ENCODE measurements at places on chromosomes 2 and 18.
A peak's percentile ranks its signal among the peaks of the same experiment; 100 is the strongest.

GRCh38 chr2:11574176-11575046 lies 40.6 kb downstream of the GREB1 start:
- no peak for DNase-seq

- DNase-seq, result no peak
Measured at GRCh38 chr2:68776124-68776523, 41.5 kb downstream of the ARHGAP25 start.

DNA sequence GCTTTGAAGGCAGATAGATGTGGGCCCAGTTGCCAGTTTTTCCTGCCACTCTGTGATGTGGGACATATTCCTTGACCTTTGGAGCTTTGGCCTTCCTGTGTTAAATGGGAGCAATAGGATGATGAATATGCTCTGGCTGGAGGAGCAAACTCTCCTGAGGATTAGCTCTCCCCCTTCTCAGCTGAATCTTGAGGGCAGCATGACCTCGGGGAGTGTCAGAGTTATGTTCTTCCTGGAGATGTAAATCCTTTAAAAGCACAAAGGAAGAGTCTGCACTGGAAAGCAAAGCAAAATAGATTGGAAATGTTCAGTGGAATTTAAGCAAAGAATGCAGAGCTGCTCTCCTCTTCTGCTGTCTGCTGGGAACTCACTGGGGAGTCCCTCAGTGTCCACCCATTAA lies 160.1 kb downstream of the ALK start:
- no peak for DNase-seq

DNA sequence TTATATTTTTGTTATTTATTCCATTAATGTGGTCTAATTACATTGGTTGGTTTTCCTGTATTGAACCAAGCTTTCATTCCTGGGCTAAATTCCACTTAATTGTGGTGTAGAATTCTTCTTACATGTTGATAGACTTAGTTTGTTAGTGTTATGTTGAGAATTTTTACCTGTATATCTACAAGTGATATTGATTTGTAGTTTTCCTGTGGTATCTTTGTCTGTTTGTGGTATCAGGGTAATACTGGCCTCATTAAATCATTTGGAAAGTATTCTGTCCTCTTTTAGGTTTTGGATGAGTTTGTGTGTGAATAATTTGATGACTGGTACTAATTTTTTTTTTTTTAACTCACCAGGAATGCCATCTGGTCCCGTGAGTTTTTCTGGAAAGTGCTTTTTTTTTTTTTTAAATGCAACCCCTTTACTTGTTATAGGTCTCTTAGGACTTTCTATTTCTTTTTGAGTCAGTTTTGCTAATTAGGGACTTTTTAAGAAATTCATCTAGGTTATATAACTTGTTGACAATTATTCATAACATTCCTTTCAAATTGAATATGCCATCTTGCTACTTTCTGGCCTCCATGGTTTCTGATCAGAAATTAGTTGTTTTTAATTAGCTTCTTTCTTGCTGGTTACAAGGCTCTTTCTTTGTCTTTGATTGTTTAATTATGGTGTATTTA lies 232.8 kb downstream of the CCDC85A start:
- DNase-seq, result no peak

GRCh38 chr2:167196461-167197252 lies 308.4 kb downstream of the XIRP2 start:
- peak; percentile 32 for DNase-seq

- no peak for DNase-seq
Measured at GRCh38 chr2:12805033-12805432, 88.3 kb downstream of the TRIB2 start.

- peak; percentile 2 for DNase-seq
Measured at GRCh38 chr2:152097290-152097800, 1.5 kb downstream of the CACNB4 start.

- DNase-seq, result no peak
Measured at GRCh38 chr2:164314148-164314547, 307.1 kb downstream of the GRB14 start.

GRCh38 chr2:126750506-126750905 lies 94.5 kb downstream of the GYPC start:
- no peak for DNase-seq

DNA sequence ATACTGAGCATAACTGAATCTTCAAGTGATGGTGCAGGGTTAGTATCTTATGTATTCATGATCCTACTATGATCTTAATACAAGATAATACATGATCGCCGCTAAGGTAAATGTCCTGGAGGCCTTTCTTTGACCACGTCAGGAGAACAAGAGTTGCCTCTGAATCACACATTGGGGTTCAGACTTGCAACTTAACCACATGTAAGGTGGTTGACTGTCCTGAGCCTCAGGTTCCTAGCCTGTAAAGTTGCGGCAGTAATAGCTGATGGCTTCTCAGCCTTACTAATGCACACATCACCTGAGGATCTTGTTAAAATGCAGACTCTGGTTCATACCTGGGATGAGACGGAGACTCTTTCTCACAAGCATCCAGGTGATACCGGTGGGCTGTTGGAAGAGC lies 112.5 kb downstream of the MGAT5 start:
- DNase-seq, result no peak

Measured in Calu3 (cell line).